Activated naive CD4-positive, alpha-beta T cell treated with anti-CD3 and anti-CD28 coated beads for 36 hours (primary cell): ENCODE measurements at places on chromosomes 1 and 21. TPM values are rescaled to one million over a fixed set of nuclear protein-coding genes. Genes with fewer than 3 reads are reported as not detected.

The VASH2 gene
- total RNA-seq: 0.38 TPM

The TMEM269 gene
- total RNA-seq: 0.57 TPM

The GPR153 gene
- total RNA-seq: 0.07 TPM

The OR14K1 gene
- not detected for total RNA-seq

- no peak for DNase-seq
- peaks cover 24% of the 10 kb centered on the region for H3K4me1 ChIP-seq
- no peak overlapping the region for H3K4me3 ChIP-seq
Measured at GRCh38 chr1:175155936-175156335, 36.6 kb downstream of the KIAA0040 start.

DNA sequence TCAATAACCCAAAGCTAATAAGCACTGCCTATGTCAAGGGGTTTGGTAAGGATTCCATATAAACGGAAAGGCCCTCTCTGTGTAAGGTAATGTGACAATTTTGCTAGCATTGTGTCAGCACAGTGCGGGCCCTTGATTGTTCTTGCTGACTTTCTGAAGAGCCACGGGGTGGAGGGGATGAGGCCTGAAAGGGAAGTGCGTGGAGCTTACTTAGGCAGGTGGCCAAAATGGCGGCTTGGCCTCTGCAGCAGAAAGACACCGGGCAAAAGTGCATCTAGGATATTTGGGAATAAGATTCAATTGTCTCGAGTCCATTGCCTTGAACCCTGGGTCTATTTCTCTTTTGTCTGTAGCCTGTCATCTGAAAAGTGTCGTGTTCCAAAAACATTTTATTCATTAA is 114.3 kb downstream of the TGFB2 start:
- DNase-seq: no peak
- H3K4me1 ChIP-seq: no peaks in the 10 kb centered on the region
- no peak overlapping the region for H3K27ac ChIP-seq
- H3K27me3 ChIP-seq: peaks cover 6% of the 10 kb centered on the region

GRCh38 chr1:173562813-173563212 is 40.1 kb downstream of the SLC9C2 start:
- no peak for DNase-seq
- peaks cover 6% of the 10 kb centered on the region for H3K4me1 ChIP-seq
- peaks cover 2% of the 10 kb centered on the region for H3K36me3 ChIP-seq
- H3K27me3 ChIP-seq: no peaks in the 10 kb centered on the region
- no peak overlapping the region for H3K27ac ChIP-seq

DNA sequence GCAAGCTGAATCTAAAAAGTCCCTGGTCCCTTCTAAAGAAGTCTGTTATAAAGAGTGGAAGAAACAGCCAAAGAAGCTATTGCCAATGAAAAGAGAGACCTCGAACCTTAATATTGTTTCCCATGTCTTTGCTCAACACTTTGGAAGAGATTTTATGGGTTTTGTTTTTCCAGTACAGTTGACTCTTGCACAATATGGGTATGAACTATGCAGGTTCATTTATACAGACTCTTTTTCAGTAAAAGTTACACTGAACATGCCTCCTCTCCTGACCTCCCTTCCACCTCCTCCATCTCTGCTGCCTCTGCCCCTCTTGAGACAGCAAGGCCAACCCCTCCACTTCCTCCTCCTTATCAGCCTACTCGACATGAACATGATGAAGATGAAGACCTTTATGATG is 332.5 kb downstream of the SETD4 start:
- H3K4me1 ChIP-seq: no peaks in the 10 kb centered on the region
- H3K36me3 ChIP-seq: no peaks in the 10 kb centered on the region
- no peak overlapping the region for H3K4me3 ChIP-seq
- H3K27me3 ChIP-seq: peaks cover 23% of the 10 kb centered on the region
- no peak overlapping the region for H3K27ac ChIP-seq
- no peak for DNase-seq

GRCh38 chr1:231518485-231519034 is 9.9 kb upstream of the TSNAX start:
- H3K4me3 ChIP-seq: no peak overlapping the region
- H3K27me3 ChIP-seq: peaks cover 5% of the 10 kb centered on the region
- no peaks in the 10 kb centered on the region for H3K4me1 ChIP-seq
- no peak for DNase-seq
